ENCODE measurements at places on chromosomes 7 and 10.

DNA sequence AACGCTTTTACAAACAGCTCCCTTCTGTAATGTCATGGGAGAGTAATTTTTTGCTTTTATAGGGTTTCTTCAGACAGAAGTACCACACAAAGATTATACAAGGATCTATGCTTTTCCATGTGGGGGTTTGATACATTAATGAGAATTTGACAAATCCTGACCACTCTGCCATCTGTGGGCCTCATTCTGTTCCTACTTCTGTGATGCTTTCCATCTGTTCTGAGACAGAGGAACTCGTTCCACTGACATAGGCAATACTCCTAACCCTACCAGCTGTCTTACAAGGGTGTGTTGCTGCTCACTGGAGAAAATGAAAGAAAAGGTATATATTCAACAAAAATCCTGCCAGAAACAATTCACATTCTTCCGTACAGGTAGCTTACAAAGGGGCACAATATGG is 59.4 kb upstream of the NAMPT start:
- DNase-seq, result no peak
- H3K36me3 ChIP-seq, result peaks cover 4% of the 10 kb centered on the region
- H3K4me3 ChIP-seq, result no peak overlapping the region
- no peaks in the 10 kb centered on the region for H3K4me1 ChIP-seq

- no peak overlapping the region for H3K4me3 ChIP-seq
- H3K27me3 ChIP-seq, result no peaks in the 10 kb centered on the region
Observed at GRCh38 chr10:103616705-103617601, 123.4 kb downstream of the NEURL1 start.

DNA sequence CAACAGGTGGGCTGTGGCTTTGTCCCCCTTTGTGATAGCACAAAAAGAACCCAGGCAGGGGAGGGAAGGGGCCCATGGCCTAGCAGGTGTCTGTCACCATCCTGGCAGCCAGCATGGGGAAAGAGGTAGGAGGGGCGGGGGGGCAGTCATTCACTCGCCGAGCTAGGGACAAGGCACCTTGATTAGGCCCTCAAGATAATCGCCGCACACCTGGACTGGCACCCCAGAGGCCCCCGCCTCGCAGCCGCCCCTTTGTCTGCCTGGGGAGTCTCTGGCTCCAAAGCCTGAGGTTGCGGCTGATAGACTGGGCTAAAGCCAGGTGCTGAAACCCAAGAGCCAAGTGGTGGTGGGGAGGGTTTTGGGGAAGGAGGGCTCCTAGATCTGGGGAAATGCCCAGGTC is 151.2 kb upstream of the PCBD1 start:
- H3K27me3 ChIP-seq, result no peaks in the 10 kb centered on the region
- no peak for DNase-seq
- no peak overlapping the region for H3K4me3 ChIP-seq

- peaks cover 20% of the 10 kb centered on the region for H3K4me1 ChIP-seq
- H3K27ac ChIP-seq, result no peak overlapping the region
- no peak for DNase-seq
- H3K27me3 ChIP-seq, result peaks cover 39% of the 10 kb centered on the region
Observed at GRCh38 chr10:18136073-18136791, 4.0 kb upstream of the CACNB2 start.

DNA sequence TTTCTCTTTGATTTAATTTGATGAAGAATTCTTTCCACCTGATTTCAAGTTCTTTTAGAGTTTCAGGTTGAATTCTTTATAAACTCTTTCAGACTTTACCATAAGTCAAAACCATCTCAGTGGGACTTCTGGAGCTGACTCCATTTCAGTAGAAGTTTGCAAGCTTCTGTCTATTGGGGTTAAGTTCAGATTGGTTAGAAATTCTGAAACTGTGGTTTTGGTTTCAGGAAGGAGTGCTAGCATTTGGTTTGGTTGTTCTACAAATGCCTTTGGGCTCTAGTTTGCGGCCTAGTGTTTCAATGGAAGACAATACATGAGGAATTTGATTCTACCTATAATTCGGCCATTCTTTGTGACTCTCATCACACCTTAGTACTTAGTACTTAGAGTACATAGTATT is 176.8 kb upstream of the RHOBTB1 start:
- DNase-seq, result no peak
- H3K36me3 ChIP-seq, result no peaks in the 10 kb centered on the region
- no peaks in the 10 kb centered on the region for H3K4me1 ChIP-seq
- H3K4me3 ChIP-seq, result no peak overlapping the region

DNA sequence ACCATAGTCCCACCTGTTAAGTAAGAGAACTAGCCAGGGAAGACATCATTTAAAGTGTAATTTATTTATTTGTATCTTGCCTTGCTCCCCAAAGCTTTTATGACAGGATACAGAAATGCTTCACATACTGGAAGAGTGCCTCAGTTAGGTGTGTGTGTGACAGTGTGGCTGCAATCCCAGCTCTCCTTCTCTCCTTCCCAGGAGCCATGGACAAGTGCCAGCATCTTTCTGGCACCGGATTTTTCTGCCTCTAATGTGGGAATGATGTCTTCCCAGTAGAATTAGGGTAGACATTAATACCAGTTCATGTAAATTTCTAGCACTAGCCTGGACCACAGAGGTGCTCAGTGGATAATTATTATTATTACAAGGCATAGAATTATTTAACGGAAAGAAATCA is 30.3 kb upstream of the ATXN7L1 start:
- H3K4me1 ChIP-seq, result peaks cover 9% of the 10 kb centered on the region
- H3K27ac ChIP-seq, result no peak overlapping the region
- H3K36me3 ChIP-seq, result peaks cover 10% of the 10 kb centered on the region
- H3K4me3 ChIP-seq, result no peak overlapping the region
- no peak for DNase-seq

DNA sequence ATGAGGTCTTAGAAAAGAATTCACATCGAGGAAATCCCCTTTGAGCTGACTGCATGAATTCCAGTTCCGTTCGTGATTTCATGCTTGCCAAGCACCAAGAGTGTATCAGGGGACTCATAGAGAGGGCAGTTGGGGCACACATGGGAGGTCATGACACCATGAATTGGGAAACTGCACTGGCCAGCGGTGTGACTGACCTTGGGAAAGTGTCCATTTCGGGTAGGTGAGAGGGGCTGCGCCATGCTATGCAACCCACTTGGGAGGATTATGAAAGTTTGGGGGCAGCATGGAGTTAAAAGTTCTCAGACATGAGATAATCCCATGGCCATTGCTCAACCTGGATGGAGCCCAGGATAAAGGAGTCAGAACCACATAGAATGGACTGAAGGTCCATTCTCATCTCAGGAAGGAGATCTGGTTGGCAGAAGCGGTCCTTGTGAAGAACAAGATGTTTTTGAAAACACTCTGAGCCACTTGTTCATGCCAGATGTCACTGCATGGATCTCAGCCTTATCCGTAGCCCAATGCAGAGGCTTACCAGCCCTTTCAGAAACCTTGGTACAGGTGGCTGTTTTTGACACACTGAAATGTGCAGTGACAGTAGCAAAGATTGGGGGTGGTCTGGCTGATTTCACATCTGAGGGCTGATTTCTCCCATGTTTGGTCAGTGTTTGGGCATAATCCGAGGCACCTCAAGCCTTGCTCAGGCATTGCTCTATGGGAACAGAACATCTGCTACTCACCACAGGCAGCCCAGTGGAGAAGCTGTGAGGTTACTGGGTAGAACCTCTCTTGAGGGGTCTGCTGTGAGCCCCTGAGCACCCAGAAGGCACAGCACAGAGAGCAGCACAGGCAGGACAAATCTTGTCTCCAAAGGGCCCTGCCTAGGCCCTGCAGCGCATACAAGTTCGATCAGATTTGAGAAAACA is 252.3 kb downstream of the CXCL12 start:
- H3K4me3 ChIP-seq, result no peak overlapping the region
- H3K4me1 ChIP-seq, result no peaks in the 10 kb centered on the region
- no peaks in the 10 kb centered on the region for H3K27me3 ChIP-seq
